ENCODE measurements at places on chromosomes 5 and 9.

- DNase-seq = no peak
These were observed 760 bp downstream of the NPR3 start for GRCh38 chr5:32711681-32712480.

DNA sequence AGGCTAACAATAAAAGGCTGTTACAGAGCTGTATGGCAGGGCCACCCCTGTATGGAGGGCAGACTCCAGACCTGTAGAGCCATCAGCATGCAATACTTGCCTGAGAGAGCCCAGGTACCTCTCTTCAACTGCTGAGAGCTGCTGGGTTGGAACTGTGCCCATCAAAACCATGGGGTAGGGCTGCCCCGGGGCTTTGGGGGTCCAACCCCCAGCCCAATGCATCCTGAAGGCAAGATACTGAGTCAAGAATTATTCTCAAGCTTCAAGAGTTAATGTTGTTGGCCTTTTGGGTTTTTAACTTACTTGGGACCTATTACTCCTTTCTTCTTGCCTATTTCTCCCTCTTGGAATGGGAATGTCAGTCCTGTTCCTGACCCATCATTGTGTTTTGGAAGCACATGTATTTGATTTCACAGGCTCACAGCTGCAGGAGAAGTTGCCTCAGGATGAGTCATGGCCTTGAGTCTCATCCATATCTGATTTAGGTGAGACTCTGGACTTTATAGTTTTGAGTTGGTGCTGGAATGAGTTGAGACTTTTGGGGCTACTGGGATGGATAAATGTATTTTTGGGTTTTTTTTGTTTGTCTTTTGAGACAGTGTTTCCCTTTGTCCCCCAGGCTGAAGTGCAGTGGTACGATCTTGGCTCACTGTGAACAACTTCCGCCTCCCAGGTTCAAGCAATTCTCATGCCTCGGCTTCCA, 21.0 kb upstream of the CDK7 start:
- no peak for DNase-seq

DNA sequence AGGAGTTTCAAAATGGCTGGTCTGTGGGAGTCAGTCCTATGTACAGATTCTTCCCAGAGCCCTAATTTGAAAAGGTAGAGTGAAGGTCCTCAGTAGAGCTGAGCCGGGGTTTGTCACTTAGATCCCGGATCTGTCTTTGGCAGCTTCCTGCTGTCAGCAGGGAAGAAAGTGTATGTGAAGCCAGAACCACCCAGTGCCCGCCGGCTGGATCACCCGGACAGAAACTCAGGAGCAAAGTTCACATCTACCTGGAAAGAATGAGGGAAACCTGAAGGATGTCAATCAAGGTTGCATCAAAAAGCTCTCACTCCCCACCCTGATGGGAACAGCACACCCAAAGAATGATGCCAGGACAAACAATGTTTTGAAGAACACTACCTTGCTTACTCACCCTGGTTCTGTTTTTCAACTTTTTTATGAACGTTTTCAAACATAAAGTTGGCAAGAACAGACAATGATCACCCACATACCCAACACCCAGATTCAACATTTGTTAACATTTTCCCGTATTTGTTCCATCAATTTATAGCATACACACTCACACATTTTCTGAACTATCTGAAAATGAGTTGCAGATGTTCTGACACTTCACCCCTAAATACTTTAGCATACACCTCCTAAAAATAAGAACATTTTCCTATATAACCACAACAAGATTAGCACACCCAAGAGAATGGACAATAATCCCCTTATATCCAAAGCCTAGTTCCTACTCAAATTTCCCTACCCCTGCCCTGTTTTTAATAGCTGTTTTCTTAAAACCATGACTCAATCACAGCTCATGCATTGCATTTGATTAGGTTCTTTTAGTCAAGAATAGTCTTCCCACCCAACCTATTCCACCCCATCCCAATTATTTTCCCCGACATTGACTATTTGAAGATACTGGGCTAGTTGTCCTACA, 133.9 kb downstream of the LHFPL2 start:
- DNase-seq = no peak

DNA sequence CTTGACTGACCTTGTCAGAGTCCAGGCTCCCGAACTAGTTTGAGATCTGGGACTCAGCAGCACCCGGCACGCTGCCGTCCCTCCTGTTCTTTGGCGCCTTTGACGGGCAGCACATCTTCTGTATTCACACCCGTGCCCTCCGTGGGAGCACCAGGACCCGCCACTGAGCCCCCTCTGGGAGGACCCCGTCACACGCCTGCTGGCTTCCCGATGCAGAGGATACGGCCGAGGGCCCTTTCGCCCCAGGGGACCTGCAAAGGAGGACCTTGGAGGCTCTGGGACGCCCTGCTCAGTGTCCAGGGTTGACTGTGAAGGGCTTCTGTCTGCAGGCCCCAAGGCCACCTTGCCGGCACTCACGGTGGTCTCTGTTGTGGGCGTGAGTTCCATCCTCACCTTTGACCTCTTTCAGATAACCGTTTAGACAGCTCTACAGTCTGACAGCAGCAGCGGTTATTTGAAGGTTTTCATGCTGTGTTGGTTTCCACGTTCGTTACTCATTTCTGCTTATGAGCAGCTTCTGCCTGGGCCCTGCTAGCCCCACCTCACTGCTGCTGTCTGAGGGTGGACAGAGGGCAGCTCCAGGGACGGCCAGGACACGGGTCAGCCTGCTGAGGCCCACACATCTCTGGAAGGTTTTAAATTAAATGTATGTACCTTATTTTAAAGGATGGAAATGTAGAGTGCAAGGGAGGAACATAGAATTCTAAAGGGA, 12.6 kb upstream of the EXOC3 start:
- no peak for DNase-seq

DNA sequence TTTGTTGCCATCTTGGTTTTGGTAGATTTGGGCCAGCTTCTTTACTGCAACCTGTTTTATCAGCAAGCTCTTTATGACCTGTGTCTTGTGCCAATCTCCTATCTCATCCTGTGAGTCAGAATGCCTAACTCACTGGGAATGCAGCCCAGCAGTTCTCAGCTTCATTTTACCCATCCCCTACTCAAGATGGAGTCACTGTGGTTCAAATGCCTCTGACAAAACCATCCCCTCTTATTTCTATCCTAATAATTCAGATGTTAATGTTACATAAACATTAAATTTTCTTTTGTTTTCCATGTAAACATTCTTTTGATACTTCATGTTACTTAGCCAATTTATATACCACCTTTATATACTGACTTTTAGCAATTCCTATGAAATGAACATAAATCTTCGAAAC, 746.3 kb downstream of the CDH18 start:
- no peak for DNase-seq

DNA sequence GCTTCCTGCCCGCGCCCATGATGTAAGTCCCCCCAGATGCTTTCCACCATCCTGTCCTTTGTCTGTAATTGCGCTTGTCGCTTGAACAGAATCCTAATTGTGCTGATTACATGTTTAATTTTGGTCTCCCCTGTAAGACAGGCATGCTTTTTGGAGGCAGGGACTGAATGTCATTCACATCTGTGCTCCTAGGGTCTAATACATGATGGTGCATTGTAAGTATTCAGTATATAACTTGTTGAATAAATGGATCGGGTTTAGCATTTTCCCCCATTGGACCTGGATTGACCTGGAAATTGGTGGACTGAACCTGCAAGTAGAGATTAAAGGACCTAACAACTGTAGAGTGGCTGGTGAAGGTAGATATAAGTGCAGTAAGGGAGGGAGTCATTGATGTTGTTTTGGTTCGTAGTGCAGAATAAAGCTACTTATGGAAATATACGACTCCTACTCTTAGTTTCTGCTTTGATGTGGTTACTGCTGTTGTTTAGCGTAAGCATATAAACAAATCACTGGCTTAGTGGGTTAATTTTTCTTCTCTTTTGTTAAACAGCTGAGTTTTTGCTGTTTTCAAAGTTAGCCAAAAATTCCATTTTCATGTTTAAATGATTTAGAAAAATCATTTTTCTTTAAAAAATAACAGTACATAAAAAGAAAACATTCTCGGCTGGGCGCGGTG, 57.3 kb downstream of the TRIO start:
- DNase-seq = no peak

- no peak for DNase-seq
These were observed 111.7 kb downstream of the TLR4 start for GRCh38 chr9:117815948-117816347.

DNA sequence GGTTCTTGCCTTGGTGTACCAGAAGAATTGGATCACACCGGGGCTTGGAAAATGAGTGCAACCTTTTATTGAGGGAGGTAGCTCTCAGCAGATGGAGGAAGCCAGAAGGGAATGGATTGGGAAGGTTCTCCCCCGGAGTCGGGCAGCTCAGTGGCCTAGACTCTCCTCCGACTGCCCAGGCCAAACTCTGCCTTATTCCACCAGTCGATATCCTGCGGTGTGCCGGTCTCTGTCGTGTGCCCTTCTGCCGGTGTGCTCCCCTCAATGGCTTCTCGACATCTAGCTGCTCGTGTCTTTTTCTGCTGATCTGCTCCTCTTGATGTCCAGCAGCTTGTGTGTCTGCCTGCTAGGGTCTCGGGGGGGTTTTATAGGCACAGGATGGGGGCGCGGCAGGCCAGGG, 87.4 kb upstream of the CCL21 start:
- no peak for DNase-seq

DNA sequence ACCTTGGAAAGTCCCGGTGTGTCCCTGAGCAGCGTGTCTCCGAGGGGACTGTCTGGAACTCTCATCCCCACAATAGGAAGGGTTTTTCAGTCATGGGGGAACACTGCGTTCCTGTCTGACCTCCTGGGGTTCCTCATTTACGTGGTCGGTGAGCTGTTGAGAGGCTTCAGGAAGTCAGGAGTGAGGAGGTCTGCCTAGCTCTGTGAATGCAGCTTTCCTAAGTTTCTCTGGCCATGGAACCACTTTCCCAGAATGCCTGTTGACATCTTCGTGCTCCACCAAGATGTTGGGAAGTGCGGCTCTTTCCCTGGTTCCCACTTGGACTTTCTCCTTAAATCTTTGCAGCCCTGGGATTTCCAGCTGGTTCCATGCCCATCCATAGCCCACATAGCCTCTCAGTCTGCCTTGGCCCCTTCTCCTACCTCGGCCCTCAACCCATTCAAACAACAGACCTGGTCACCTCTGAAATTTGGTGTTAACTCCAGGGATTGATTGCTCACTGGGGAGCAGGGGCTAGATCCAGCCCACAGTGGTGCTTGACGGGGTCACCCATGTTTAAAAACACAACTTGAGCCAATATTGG, 27.2 kb downstream of the PSAT1 start:
- no peak for DNase-seq

DNA sequence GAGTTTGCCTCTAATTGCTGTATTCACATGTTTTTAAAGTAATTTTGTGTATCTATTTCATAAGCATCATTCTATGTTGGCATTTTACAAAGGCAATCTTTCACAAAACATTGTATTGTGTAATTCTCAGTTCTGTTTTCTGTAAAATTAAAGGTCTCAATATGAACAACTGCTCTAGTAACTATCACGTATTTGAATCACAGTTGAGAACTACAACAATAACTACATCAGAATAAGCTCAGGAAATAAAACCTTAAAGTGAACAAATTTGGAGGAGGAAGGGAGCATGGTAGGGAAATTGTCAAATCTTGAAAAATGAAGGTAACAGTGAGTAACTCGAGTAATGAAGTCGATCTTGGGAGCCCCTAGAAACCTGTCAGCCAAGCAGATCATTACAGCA, 22.5 kb upstream of the CAMK4 start:
- no peak for DNase-seq

Measured in NCI-H1694 (cell line).